ENCODE measurements at places on chromosomes 2 and 18.

DNA sequence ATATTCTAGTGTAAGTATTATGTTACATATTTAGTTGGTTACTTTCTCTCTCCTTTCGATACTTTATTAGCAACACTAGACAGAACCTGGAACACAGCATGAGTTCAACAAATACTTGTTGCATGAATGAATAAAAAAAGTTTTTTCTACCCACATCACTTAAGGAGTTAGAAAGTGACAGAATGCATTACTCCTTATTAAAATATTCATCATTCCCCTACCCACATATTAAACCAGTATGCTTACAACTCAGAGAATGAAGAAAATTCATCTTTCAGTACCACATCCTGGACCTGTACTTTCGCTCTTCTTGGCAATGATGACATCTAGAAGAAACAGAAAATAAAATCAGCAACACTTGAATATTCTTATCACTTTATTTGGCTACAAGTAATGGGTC, 6.0 kb downstream of the SRBD1 start:
- no peak for DNase-seq

DNA sequence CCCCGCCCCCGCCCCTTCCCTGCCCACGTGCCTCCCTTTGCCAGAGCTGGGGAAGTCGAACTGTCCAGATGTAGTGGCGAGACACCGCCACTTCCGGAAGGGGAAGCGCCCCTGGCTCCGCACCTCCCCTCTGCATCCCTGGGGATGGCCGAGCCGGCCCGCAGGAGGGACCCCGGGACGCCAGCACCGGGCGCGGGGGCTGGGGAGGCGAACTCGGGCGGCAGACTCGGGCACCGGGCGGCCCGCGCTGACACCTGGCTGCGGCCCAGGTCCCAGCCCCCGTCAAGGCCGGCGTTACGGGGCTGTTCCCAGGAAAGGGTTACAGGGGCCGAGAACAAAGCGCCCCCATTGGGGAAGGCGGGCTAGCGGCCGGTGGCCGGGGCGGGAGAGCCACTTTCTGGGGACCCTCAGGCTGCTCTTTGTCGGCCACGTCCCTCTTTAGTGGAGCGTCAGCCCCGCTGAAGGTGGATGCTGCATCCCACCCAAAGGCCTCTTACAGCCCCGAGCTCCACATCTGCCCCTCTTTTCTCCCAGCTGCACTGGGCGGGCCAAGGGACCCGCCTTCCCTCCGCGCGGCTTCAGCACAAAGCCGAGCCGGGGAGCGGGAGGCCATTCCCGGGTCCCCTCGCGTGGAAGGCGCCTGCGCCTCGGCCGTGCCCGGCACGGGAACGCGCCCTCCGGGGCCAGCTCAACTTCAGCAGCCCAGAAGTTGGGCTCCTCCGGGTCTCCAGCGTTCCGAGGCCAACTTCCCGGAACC, 1.3 kb downstream of the SDC1 start:
- no peak for DNase-seq

DNA sequence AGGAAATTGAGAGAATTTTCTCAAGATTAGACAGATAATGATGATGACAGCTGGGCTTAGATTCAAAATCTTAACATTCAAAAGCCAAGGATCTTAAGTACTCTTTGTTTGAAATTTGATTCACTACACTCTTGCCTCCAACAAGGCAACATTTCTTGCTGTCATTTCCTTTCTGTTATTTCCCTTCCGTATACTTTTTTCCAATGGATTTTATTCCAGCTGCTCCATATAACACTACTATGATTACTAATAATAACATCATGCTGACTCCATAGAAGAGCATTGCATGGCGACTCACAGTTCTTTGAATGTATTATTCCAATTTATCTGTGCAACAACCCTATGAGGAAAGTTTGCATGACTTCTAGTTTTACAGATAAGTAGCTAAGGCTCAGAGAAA, 33.9 kb upstream of the CCDC102B start:
- DNase-seq, result no peak

GRCh38 chr2:74004212-74005182, 19.8 kb downstream of the TET3 start:
- DNase-seq, result no peak

DNA sequence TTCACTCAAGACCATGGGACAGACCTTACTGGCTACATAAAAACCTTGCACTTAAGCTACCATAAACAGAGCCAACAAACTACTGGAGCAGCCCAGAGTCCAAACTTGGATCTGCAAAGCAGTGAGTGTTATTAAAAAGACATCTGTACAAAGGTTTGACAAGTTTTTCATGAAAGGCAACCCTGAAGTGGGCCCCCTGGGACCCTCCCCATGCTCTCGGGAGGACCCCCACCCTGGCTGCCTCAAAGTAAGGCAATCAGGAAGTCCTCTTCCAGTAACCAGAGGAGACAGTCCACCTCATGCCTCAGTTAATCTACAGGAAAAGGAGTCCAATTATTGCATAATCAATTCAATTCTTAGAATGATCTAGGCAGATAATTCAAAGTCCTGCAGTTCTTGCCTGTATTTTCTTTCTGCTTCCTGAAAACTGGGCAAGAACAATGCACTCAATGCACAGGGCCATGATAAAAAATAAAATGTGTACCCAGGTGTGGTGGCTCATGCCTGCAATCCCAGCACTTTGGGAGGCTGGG, 69.7 kb downstream of the TBC1D8 start:
- no peak for DNase-seq

DNA sequence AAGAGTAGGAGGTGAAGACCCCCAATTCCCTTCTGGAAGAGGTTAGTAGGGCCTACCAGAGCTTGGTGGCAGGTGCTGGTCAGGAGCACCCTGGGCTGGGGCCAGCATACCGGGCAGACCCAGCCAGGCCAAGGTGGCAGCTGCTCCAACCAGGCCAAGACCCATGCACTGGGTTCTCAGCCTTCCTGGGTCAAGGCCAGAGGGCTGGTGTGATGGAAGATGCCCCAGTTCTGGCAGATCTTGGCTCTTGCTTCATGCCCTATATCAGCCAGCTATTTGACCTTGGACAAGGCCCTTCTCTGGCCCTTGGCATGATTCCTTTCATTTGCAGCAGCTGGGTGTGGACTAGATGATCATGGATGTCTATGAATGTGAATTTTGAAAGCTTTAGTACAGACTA, 57.7 kb downstream of the PRKCE start:
- no peak for DNase-seq

DNA sequence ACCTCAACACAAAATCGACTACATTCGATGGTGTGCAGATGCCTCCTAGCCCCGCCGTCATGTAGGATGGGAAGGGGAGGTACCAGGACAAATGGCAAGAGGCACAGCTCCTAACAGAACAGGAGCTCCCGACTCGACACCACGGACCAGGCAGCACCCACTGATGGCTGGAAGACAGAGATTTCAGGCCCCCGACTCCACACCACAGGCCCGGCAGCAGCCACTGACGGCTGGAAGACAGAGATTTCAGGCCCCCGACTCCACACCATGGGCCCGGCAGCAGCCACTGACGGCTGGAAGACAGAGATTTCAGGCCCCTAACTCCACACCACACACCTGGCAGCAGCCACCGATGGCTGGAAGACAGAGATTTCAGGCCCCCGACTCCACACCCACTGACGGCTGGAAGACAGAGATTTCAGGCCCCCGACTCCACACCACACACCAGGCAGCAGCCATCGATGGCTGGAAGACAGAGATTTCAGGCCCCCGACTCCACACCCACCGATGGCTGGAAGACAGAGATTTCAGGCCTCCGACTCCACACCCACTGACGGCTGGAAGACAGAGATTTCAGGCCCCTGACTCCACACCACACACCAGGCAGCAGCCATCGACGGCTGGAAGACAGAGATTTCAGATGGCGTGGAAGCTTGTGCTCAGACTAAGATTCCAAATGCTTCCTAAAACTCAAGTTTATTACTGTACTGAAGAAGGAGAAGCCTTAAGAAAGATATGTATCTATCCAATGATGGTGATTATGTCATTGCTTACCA, 135.5 kb downstream of the EIPR1 start:
- no peak for DNase-seq

GRCh38 chr18:69102959-69103358, 297.7 kb upstream of the DOK6 start:
- DNase-seq, result no peak

GRCh38 chr2:113224647-113225236, 51.0 kb downstream of the PSD4 start:
- DNase-seq, result no peak

DNA sequence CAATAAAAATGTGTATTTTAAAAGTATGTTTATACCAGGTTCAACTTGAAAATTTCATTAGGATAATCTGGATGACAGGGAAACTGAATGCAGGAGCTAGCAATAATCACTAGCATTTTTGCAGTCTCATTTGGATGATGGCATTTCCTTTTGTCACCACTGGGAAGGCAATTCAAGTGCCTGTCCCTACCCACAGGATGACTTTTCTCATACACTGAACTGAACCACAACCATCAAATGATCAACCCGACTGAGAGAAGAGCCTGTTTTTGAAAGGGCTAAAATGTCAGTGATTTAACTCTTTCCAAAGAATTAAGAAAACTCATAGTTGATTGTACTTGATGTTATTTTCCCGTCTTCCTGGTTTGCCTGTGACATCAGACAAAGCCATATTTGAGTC, 115.0 kb downstream of the FAM124B start:
- no peak for DNase-seq

GRCh38 chr2:188322569-188323551, 31.2 kb downstream of the GULP1 start:
- DNase-seq, result no peak

DNA sequence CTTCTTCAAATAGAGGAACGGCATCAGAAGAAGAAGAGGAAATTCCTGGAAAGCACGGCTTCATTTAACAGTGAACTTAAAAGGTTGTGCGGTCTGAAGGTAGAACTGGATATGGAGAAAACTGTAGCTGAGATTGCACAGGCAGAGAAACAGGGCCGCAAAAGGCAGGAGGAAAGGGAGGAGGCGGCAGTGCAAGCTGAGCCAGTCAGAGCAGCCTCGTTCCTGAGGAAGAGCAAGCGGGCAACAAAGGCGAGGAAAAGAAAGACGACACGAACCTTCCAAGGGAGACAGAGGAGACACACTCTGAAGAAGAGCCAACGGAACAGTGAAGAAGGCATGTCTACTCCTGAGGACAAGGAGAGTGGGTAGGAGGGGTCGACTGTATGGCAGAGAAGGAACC, 22.6 kb upstream of the GAREM2 start:
- DNase-seq, result no peak

DNA sequence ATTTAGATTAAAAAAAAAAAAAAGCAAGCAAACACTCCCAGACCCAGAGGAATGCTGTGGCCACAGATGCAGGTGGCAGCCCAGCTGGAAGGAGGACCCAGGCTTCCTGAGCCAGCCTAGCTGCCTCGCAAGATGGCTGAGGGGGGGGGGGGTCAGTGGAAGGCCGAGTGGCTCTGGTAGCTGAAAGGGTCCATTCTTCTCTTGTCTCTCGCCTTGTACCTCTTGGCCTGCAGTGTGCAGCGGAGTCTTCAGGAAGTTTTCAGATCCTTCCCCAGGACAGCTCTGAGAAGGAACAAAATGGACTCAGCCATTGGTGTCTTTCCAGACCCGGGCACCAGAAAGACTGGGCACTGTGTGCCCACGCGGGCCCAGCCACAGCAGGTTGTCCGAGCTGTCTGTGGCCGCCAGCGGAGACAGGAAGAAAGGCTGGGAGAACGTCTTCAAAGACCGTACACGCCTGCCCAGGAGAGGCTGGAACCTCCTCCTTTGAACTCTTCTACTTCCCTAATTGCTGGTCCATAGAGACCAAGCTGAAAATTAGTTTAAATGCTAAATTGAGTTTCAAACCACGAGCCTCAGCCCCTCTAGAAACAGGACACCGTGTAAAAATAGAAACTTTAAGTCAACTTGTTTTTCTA, 21.3 kb downstream of the APCDD1 start:
- DNase-seq, result no peak

DNA sequence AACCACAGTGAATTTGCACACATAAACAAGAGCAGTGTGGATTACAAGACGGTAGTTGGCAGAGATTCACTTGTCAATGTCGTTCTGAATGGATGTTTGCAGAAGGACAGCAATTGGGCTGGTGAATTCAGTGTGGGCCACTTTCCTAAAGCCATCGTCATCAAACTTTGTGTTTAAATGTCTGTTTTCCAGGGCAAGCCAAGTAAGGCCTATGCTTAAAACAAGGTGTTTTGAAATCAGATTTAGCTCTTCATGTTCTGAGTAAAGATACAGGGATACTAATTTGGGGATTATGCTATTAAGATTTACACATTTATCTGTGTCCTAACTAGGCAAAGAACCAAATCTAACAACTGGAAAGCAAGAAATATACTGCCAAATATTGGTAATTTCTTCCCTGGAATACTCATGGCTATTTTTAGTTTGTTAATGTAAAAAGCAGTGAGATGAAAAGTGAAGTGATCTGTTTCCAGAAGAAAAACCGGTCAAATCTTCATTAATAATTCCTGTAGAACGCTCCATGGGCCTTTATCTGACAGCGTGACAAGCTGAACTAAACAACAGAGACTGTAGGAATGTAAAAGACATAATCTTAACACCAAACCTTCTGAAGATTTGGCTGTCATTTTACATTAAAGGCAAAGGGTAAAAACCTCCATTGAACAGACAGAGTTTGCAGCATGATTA, 175.7 kb downstream of the ICOS start:
- no peak for DNase-seq

- no peak for DNase-seq
Observed at GRCh38 chr2:38704664-38705063, 38.8 kb downstream of the GALM start.

Data from iPS DF 6.9 (cell line).